ENCODE measurements at places on chromosomes 13 and 19. TPM values are rescaled to one million over a fixed set of nuclear protein-coding genes. Genes with fewer than 3 reads are reported as not detected.

The ZNF221 gene
- 4.3 TPM for total RNA-seq

The MAST3 gene
- total RNA-seq: 4.3 TPM

The KLF1 gene
- not detected for total RNA-seq

The HOMER3 gene
- 68.9 TPM for total RNA-seq

The RHPN2 gene
- 8.9 TPM for total RNA-seq

The ZNF471 gene
- 4.6 TPM for total RNA-seq

The SWSAP1 gene
- total RNA-seq: 1.2 TPM

The AZU1 gene
- total RNA-seq: not detected

The ZNF808 gene
- 7.4 TPM for total RNA-seq

The HNRNPM gene
- total RNA-seq: 56.8 TPM

The SYDE1 gene
- total RNA-seq: 54.3 TPM

The NKPD1 gene
- under 0.01 TPM for total RNA-seq

The BRSK1 gene
- total RNA-seq: 2.2 TPM

The CHST8 gene
- 0.12 TPM for total RNA-seq

The HIF3A gene
- 37.2 TPM for total RNA-seq

The CLN5 gene
- total RNA-seq: 28.9 TPM

The CXCL17 gene
- not detected for total RNA-seq

The ATP8A2 gene
- 0.09 TPM for total RNA-seq

The GPC6 gene
- 26.4 TPM for total RNA-seq

The SMIM44 gene
- not detected for total RNA-seq

The KLK15 gene
- not detected for total RNA-seq

The BICRA gene
- 2.7 TPM for total RNA-seq

The SHC2 gene
- 5.5 TPM for total RNA-seq

The LGI4 gene
- 0.26 TPM for total RNA-seq

The CABP5 gene
- not detected for total RNA-seq

All from pericardium fibroblast (primary cell).